Activated T-cell treated with anti-CD3 and anti-CD28 coated beads for 4 hours (primary cell): ENCODE measurements at places on chromosomes 6 and 20.

- DNase-seq, result no peak
These were observed 12.1 kb upstream of the BTBD3 start for GRCh38 chr20:11905460-11906179.

DNA sequence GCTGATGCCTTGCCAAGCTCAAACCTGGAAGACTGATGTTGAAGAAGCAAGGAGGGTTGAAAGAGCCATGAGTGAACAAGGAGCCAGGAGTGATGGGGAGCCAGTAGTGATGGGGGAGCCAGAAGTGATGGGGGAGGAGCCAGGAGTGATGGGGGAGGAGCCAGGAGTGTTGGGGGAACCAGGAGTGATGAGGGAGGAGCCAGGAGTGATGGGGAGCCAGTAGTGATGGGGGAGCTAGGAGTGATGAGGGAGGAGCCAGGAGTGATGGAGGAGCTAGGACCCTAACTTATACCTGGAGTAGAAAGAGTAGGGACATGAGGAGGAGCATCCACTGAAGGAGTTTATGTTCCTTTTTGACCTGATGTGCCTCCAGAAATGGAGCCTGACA lies 14.6 kb upstream of the CD93 start:
- no peak for DNase-seq

DNA sequence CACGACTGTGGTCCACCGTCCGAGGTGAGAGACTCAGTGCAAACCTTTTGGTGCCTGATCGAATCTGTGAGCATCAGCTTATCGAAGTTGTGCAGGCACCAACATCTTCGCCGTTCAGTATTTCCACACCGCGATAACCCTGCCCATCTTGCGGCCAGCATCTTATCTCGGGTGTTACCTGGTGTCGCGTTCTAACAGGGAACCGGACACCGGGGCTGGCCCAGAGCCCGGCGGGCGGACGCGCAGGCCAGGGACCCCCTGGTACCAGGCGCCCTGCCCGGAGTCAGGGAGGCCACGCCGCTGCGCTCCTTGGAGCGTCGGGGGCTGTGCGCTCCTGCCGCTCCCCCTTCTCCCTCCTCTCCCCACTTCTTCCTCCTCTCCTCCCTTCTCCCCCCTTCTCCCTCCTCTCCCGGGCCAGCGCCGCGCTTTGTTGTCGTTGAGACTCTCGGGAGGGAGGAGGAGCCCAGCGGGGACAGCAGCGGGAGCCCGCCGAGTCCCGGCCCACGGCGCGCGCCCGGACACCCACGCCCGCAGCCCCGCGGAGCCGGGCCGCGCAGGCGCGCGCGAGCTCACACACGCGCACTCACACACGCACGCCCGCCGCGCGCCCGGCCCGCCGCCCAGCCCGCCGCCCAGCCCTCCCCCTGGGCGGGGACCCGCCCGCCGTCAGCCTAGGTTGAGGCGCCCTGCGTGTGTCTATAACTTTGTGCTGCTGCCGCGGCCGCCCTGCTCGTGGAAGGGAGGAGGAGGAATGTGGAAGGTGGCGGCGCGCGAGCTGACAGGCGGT lies 1.4 kb upstream of the FOXO3 start:
- DNase-seq, result peak; percentile 75

DNA sequence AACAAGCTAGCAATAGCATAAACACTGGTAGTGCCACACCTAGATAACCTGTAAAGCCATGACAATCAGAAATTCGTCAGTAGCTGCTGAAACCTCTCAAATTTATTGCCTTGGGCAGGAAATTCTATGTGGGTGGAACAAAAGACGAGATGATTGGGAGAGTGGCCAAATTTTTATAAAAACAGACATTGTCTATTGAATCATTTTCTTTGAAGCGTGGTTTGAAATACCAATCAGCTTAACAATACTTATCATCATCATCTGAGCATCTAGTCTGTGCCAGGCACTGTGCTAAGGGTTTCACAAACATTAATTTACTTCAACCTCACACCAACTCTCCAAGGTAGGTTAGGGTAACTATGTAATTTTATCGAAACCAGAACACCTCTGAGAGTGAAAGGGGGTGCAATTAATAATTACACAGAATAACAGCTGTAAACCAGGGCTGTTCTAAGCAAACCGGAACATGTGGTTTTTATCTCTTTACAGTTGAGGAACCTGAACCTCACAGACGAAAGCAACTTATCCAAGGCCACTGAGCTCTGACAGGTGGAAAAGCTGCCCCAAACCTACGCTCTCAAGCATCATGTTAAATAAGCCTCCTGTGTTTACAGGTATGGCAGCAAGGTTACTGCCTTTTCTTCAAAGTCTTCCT lies 43.4 kb downstream of the NHSL1 start:
- no peak for DNase-seq

GRCh38 chr6:24149296-24149695 lies 23.3 kb downstream of the NRSN1 start:
- DNase-seq, result no peak

DNA sequence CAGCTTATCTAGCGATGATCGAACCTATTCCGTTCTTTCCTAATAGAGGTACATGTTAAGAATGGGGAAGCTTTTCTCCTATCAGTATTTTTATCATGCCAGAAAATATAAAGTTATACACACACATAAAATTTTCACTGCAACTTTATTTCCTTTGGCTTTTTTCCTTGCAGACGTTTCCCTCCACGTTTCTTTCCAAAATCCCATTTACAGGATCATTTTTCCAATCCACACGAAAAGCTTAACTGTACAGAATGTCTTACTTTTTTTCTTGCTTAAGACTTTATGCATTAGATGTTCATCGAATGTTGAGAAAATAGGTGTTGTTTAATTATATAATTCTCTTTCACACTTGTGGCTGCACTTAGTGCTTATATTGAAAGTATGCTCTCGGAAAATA lies 62.9 kb upstream of the HDGFL1 start:
- DNase-seq, result no peak

DNA sequence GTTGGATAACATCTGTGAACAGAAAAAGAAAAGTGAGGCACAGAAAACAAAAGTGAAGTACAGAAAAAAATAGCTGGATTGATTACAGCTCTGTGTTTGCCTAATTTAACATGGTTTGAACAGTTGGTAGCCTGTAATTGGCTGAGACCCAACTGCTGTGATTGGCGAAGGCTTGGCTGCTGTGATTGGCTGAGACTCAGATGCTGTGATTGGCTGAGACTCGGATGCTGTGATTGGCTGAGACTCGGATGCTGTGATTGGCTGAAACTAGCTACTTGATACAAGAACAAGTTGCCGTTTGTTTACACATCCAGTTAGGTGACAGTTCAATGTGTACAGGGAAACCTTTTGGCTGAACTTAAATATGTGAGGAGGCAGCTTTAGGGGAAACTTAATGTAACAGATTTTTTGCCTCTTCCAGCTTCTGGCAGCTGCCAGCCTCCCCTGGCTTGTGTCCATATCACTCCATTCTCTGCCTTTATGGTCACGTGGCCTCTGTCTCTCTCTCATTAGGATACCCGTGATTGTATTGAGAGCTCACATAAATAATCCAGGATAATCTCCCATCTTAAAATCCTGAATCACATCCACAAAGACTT lies 223.4 kb upstream of the FOXA2 start:
- DNase-seq, result no peak

DNA sequence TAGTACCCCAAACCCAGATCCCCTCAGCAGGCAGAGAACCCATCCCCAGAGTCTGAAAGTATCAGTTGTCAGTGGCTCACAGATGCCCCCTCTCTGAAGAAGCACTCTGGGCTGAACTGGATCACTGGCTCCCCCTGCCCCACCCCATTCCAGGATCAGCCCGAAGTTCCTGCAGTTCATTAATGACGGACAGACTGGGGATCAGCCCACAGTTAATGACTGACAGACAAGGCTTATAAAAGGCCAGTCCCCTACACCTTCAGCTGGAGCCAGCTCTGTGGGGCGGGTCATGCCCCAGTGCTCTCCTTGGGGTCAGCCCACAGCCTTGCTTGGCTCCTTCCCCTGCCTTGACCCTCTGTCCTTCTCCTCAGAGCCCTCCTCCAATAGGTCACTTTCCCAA lies 21.7 kb downstream of the KIAA1755 start:
- DNase-seq, result no peak

GRCh38 chr20:49427751-49428518 lies 54.5 kb downstream of the KCNB1 start:
- DNase-seq, result no peak

GRCh38 chr6:72770959-72771358 lies 149.1 kb downstream of the KCNQ5 start:
- no peak for DNase-seq
